ENCODE measurements at places on chromosomes 3 and 15.

DNA sequence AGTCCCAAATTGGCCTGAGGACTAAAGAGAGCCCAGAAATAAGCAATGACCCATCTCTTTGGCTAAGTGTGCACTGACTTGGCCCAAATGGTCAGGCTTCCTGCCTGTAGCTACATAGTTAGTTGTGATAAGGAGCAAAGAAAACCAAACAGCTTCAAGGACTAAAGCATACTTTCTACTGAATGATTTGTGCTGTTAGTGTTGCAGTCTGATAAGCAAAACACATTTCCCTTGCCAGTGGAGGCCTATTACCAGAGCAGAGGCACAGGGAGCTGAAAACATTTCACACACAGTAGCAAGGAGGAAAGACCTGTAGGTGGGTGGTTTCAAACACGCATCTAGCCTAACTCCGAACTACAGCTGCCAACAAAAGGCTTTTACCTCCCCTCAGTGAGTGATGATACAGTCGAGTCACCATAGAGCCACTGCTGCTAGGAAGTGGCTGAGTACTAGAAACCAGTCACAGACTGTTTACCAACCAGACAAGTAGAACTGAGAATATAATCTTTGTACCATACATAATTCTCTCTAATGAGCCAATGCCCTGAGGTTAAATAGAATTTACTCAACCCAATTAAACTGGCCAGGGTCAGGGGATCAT lies 222.3 kb upstream of the THBS1 start:
- no peak for DNase-seq

DNA sequence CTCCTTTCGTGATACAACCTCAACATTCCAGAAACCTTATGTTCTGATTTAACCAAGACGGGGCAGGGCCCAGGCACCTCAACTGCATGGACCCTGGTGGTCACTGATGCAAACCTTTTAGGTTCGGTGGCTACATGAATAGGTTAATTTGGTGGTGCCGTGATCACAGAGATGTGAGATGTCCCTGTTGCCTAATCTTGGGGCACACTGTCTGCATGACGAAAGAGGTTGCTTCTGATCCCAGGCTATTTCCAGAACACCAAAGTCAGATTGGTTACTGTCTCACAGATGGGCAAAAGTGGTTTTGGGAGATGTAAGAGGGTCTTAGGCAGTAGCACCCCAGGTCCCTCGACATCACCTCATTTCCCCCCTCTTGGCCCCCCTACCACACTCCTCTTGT lies 4.0 kb upstream of the CCR1 start:
- no peak for DNase-seq

GRCh38 chr3:35946854-35947515 lies 307.7 kb downstream of the ARPP21 start:
- DNase-seq, result no peak

DNA sequence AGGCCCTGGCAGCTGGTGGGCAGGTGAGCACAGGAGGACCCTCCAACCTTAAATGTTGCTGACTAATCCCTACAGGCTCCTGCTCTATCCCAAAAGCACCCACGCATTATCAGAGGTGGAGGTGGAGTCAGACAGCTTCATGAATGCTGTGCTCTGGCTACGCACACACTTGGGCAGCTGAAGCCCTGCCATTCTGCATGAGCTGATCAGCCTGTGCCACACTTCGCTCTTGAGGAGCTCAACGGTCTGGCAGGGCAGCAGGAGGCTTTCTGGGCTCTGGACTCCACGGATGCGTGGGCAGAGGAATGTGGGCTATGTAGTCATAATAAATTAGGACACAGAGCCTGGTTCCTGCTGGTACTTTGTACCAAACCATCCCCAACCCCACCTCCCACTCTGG lies 6.1 kb downstream of the MST1 start:
- no peak for DNase-seq
